ENCODE measurements at places on chromosomes 16 and 17.

- DNase-seq = peak; percentile 87
Observed at GRCh38 chr16:79599837-79600637, 500 bp downstream of the MAF start.

DNA sequence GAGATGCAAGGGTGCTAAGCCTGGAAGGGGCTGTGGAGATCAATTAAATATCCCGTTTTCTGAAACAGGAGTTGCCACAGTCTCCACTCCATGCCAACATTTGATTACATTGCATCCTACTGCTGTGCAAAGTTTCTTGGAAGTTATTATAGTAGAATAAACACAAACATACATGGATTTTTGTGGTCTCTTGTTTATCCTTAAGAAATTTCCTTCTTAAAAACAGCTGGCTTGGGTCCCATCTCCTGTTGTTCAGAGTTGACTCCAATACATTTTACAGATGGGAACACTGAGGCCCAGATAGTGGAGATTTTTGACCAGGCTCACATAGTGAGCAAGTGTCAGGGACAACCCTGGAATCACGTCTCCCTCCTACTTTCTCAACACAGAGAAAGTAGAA, 124.0 kb upstream of the ADAMTS18 start:
- DNase-seq = no peak

GRCh38 chr17:80861892-80862291, 129.7 kb upstream of the CHMP6 start:
- no peak for DNase-seq

GRCh38 chr16:30875871-30876801, 17.7 kb downstream of the BCL7C start:
- DNase-seq = no peak

DNA sequence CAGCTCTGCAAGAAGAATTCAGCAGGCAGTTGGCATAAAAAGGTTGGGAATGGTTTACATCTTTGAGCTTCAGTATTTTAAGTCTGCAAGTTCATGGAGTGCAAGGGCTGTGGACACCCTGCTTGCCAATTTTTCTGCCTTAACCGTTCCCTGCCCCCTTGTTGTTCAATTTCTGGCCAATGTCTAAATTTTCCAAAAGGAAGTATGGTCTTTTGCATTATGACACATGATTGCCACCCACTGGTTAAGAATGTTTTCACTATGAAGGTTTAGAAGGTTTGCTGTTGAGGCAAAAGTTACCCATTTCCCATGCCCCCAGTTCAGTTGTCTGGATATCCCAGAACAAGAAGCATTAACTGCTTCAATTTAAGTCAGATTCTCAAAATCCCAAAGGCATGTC, 441.9 kb downstream of the CDH13 start:
- no peak for DNase-seq

DNA sequence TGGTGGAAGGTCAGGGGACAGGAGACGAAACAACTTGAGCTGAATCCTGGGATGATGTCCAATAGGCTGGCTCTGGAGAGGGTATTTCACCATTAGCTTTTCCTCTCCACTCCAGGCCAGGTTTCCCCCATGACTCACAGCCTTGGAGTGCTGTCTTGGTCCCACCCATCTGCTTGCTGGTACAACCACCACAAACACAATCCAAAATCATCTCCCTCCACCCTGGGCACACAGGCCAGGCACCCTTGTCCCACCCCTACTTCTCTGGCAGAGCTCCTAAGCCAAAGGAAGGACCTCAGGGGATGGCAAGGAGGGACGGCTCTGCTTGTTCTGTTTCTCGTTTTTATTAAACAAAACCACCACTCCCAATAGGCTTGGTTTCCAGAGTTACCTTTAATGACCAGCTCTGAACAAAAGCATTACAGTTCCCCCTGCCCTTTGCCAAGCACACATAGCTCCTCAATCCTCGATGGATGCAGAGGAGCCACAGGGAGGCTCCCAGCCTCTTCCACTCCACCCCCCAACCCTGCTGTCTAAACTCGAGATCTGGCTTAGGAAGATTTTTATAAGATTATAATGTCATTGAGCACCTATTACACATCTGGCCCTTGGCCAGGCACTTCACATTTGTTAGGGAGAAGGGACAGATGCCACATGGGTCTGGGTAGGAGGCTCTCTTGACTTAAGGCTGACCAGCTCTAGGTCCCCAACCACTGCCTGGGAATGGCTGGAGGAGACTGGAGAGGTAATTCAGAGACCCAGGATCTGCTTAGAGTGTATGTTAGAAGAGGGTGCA, 13.3 kb downstream of the CAVIN1 start:
- no peak for DNase-seq

DNA sequence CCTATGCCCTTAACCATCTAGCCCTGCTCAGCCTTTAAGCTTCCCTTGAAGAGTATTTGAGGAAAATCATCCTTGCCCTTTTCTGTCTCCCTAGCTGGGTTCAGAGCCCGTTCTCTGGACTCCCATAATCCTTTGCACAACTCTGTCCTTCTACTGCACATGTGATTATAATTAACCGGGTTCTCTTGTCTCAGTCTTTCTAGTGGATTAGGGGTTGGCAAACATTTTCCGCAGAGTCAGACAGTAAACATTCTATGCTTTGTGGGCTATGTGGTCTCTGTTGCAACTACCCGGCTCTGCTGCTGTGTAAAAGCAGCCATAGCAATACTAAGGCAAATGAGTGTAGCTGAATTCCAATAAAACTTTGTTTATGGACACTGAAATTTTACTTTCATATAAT, 80.0 kb downstream of the CDRT15 start:
- DNase-seq = no peak

Data from osteocyte (in vitro differentiated cells).